Left lung (tissue), 14 donors: ENCODE measurements at places on chromosomes 12 and 14. TPM values are rescaled to one million over a fixed set of nuclear protein-coding genes. Genes with fewer than 3 reads are reported as not detected.

DPY19L2 gene
- 1.4 TPM for total RNA-seq

LMNTD1 gene
- 1.7 TPM for total RNA-seq

TAS2R8 gene
- total RNA-seq = not detected

RFX4 gene
- 0.09 TPM for total RNA-seq

TRAFD1 gene
- total RNA-seq = 40.1 TPM

PPP1R1A gene
- 0.18 TPM for total RNA-seq

COCH gene
- 0.55 TPM for total RNA-seq

KRT8 gene
- 1,126 TPM for total RNA-seq

FSCB gene
- total RNA-seq = not detected

IFNG-AS1 gene
- total RNA-seq = 0.23 TPM

PIANP gene
- total RNA-seq = 0.18 TPM

POMT2 gene
- total RNA-seq = 32.8 TPM

ANKRD52 gene
- 33.3 TPM for total RNA-seq

E2F7 gene
- 1.8 TPM for total RNA-seq

CDKN1B gene
- total RNA-seq = 43.1 TPM

OAS2 gene
- 35.3 TPM for total RNA-seq

KLRB1 gene
- 2.5 TPM for total RNA-seq

SDS gene
- total RNA-seq = 1.5 TPM

TBC1D30 gene
- 15.8 TPM for total RNA-seq

SIX6 gene
- not detected for total RNA-seq

TCL1B gene
- total RNA-seq = not detected

ANO2 gene
- 9.6 TPM for total RNA-seq

BRMS1L gene
- total RNA-seq = 7.5 TPM

MYH6 gene
- total RNA-seq = 1.4 TPM

ZDHHC22 gene
- not detected for total RNA-seq

LBHD2 gene
- total RNA-seq = not detected

ACSM4 gene
- not detected for total RNA-seq

ZFHX2 gene
- total RNA-seq = 2.9 TPM

FBXO21 gene
- 31.3 TPM for total RNA-seq

NXPH4 gene
- total RNA-seq = 1.0 TPM

ANKS1B gene
- total RNA-seq = 4.9 TPM

ADCY4 gene
- 38.2 TPM for total RNA-seq

TAS2R31 gene
- total RNA-seq = 3.4 TPM

SCN8A gene
- total RNA-seq = 0.29 TPM

KCNJ8 gene
- 14.3 TPM for total RNA-seq

KCNA1 gene
- 0.09 TPM for total RNA-seq

C12orf54 gene
- not detected for total RNA-seq

GPR68 gene
- total RNA-seq = 4.2 TPM

SIRT4 gene
- total RNA-seq = 1.7 TPM

RNF212B gene
- not detected for total RNA-seq

ASIC1 gene
- 2.9 TPM for total RNA-seq

BCL11B gene
- total RNA-seq = 2.4 TPM

KRT78 gene
- total RNA-seq = not detected

FBRSL1 gene
- total RNA-seq = 44.7 TPM

USP44 gene
- 11.3 TPM for total RNA-seq

KCNK13 gene
- total RNA-seq = 2.8 TPM

OR6C74 gene
- total RNA-seq = not detected
